ENCODE measurements at places on chromosomes 3 and 15.

DNA sequence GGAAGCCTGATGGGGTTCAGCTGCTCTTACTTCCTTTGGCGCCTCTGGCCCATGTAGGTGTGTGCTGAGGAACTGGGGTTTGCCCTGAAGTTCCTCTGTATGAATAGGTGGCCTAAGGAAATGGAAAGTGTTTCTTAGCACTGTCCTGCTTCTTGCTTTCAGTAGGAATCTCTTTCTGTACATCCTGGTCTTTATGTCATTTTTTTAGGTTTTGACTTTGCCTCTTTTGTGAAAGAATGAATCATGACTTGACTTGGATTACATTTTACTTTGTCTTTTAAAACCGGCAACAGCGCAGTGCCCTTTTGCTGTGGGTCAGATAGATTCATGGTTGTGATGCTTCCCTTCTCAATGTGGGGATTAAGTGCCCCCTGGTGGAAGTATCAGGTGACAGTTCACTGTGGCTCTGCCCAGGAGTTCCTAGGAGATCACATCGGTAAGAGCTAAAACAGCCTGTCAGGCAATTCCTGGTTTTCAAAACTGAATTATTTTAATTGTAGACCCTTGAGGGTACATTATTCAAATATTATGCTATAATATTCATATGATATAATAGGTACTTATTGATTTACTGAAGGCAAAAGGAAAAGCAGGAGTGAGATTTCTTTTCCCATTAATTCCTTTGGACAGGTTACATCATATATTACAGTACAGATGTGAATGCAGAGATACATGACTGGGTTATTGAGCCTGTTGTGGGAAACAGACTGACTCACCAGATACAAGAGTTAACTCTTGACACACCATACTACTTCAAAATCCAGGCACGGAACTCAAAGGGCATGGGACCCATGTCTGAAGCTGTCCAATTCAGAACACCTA lies 95.4 kb downstream of the HCN4 start:
- peak; percentile 12 for DNase-seq

DNA sequence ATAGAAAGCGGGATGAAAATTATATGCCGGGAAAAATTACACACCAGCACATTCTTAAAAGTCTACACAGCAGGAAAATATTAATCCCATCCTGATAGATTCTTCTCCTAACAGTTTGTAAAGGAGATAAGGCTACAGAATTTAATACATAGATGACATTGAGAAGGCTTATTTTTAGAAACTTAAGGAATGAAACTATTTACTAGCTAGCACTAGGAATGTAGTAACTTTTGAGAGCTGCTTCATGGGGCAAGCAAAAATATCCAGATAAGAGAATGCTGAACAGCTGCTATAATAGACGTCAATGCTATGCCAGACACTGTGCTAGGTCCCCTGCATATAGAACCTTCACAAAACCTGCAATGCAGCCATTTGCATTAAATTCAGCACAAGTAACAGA lies 912.7 kb upstream of the NR2F2 start:
- no peak for DNase-seq

GRCh38 chr15:92806763-92807162 lies 93.4 kb upstream of the CHD2 start:
- no peak for DNase-seq

- DNase-seq = no peak
Measured at GRCh38 chr15:81619002-81619401, 245.0 kb upstream of the TMC3 start.

- DNase-seq = no peak
Measured at GRCh38 chr3:185948292-185948691, 10.5 kb upstream of the TRA2B start.

- no peak for DNase-seq
Measured at GRCh38 chr15:86905625-86906256, 826.1 kb downstream of the AGBL1 start.

DNA sequence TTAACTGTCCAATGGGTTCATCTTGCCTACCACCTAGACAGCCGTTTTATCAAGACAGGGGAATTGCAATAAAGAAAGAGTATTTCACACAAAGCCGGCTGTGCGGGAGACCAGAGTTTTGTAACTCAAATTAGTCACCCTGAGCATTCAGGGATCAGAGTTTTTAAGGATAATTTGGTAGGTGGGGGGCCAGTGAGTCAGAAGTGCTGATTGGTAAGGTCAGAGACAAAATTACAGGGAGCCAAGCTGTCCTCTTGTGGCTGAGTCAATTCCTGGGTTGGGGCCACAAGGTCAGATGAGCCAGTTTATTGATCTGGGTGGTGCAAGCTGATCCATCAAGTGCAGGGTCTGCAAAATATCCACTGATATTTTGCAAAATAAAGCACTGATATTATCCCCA lies 29.9 kb upstream of the GPD1L start:
- no peak for DNase-seq

DNA sequence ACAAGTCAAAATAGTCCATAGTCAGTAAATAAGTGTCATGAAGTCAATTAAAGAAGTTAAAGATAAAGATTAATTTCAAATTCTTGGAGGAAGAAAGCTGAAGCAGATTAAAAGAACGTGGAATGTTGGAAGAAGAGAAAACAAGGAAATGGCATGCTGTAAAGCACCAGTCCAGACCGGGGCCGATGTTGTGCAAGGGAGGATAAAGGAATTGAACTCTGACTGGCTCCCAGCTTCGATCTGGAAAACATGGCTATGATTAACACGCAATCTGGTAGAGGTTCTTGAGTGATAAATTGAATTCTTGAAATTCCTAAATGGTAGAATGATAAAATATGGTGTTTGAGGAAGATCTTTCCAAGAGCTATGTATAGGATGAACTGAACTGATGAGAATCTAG lies 194.4 kb downstream of the MEIS2 start:
- DNase-seq = no peak

DNA sequence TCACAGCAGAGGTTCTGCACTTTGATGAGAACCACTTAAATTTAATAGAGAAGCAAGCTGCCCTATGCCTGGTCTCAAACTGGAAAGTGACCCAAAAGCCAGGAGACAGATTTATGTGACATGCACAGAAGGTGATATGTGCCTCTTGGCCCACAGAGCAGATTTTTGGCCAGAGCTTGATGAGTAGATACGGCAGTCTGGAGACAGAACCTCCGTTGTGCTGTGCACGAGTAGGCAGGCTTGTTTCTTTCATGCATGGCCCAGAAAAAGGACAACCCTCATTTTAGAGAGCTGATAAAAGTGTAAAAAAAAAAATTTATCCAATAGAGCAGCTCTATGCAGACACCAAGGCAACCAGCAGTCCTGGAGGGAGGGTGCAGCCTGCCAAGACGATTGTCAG lies 423.1 kb downstream of the CNTN6 start:
- no peak for DNase-seq

DNA sequence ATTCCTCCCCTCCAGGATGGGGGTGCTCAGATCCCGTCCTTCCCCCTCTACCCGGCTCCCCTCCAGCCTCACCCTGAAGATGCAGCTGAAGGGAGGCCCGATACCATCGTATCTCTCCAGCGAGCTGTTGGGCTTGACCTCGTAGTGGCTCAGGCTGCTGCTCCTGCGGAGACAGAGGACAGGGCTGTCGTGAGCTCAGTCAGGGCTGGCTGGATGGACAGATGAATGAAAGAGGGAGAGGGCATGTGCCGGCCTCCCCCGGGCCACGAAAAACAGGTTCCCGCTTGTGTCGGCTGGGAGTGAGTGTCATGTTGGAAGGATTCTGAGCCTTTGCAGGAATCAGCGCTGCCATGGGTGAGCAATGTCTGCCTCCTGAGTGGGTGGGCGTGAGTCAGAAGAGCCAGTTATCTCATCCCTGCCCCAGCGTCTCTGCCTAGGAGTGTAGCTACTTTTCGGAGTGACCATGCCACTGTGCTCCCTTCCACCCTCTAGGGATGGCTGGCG lies 35.2 kb downstream of the FEM1B start:
- no peak for DNase-seq

DNA sequence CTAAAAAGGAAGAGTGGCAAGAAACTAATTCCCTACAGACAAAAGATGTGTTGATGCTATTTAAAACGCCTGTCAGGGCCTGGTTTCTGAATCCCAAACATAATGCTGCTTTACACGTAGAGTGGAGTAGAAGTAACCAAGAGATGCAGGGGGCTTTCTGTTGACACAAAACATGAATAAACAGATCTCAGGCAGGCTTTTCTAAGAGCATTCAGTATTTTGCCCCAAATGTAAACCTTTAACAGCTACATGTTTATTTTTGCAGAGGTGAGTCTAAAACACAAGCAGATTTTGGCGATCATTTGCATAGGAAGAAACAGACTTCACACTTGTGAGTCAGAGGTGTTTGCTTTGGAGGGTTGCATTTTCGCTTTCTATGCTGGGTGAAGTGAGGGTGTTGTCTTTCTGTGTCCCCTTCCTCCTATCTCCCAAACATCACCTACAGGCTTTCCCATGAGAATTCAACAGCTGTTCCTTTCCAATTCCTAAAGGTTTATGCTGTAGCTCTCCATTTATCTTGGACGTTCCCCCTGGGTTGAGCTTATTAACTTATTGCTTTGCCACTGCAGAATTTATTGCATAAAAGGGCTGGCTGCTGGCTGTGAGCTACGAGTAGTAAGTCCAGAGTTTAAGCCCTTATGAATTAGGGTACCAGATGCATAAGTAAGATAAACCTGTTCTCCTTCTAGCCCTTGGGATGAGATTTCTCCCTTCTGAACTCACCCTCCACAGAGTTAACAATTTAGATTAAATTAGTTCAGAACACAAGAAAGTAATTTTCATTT lies 156.7 kb downstream of the DIPK2A start:
- no peak for DNase-seq

DNA sequence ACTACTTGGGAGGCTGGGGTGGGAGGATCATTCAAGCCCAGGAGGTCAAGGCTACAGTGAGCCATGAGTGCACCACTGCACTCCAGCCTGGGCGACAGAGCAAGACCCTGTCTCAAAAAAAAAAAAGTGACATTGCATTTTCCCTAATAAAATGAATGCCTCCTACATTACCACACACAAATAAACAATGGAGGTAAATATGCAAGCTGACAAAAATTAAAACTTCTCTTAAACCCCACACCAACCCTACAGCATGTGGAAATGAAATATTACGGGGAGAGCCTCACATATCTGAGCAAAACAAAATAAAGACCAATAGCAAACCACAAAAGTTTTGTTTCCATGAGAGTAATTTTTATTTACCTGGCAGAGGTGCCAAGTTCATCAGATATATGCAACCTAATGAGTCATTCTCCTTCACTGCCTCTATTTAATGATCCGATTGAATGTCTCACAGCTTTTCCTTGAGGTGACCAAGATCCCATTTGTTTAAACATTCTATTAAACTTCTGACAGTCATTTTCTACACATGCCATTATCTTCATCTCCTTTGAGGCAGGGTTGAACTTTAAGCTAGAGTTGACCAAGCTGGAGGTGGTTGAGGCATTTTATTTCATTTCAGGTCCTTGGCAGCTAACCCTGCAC lies 9.4 kb upstream of the CAV3 start:
- DNase-seq = no peak

GRCh38 chr3:153171918-153172317 lies 9.9 kb downstream of the RAP2B start:
- DNase-seq = no peak

- no peak for DNase-seq
Measured at GRCh38 chr3:154745122-154745521, 315.1 kb upstream of the GPR149 start.

GRCh38 chr3:134327594-134327975 lies 46.7 kb downstream of the AMOTL2 start:
- no peak for DNase-seq

- DNase-seq = no peak
Measured at GRCh38 chr15:42707068-42707467, 29.9 kb downstream of the CDAN1 start.

GRCh38 chr15:58460116-58460790 lies 28.5 kb downstream of the LIPC start:
- no peak for DNase-seq

- no peak for DNase-seq
Measured at GRCh38 chr15:85374831-85375230, 5.6 kb upstream of the AKAP13 start.

DNA sequence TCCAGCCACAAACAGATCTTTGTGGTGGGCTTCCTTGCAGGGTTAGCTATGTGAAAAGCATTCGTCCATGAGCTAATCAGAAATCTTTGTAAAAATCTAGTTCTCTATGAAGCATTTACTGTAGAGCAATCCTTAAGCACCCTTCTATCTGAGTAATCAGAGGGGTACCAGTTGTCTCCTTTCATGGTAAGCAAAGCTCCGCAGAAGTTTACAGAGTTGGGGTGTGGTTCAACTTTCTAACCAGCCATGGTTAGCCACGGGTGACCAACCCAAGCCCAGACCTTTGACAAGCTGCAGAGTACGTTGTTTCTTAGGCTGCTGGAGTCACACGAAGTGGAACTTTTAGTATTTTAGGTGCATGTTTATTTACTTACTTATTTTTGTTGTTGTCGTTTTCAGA lies 77.4 kb downstream of the FLNB start:
- no peak for DNase-seq
